ENCODE measurements at places on chromosomes 16 and 17. TPM values are rescaled to one million over a fixed set of nuclear protein-coding genes. Genes with fewer than 3 reads are reported as not detected.

The KRTAP2-2 gene
- not detected for total RNA-seq

The KRTAP17-1 gene
- not detected for total RNA-seq

The DNAI2 gene
- total RNA-seq: 0.45 TPM

The MEFV gene
- total RNA-seq: 0.27 TPM

The GP1BA gene
- not detected for total RNA-seq

The DHODH gene
- 3.3 TPM for total RNA-seq

The RAC3 gene
- 37.7 TPM for total RNA-seq

The NRN1L gene
- not detected for total RNA-seq

The CDH1 gene
- 2.0 TPM for total RNA-seq

The ABCC12 gene
- total RNA-seq: 2.3 TPM

The MPP3 gene
- total RNA-seq: 49.0 TPM

The ARHGAP23 gene
- total RNA-seq: 35.2 TPM

The TMIGD1 gene
- total RNA-seq: not detected

The C17orf50 gene
- total RNA-seq: not detected

The MT2A gene
- total RNA-seq: 3.4 TPM

The SLC12A3 gene
- not detected for total RNA-seq

The ABR gene
- 88.9 TPM for total RNA-seq

The CEP112 gene
- 133 TPM for total RNA-seq

The COX4I1 gene
- 120 TPM for total RNA-seq

The FSCN2 gene
- total RNA-seq: 4.0 TPM

The UMOD gene
- total RNA-seq: not detected

The CCL16 gene
- total RNA-seq: not detected

The KRTAP1-5 gene
- total RNA-seq: not detected

The EVI2A gene
- total RNA-seq: 1.9 TPM

The SLC38A8 gene
- 0.45 TPM for total RNA-seq

The CPHXL2 gene
- total RNA-seq: not detected

The RPRML gene
- total RNA-seq: 0.54 TPM

The PTX4 gene
- not detected for total RNA-seq

Data from cerebellum (tissue), 4 donors.